ENCODE measurements at places on chromosomes 2 and 18.

DNA sequence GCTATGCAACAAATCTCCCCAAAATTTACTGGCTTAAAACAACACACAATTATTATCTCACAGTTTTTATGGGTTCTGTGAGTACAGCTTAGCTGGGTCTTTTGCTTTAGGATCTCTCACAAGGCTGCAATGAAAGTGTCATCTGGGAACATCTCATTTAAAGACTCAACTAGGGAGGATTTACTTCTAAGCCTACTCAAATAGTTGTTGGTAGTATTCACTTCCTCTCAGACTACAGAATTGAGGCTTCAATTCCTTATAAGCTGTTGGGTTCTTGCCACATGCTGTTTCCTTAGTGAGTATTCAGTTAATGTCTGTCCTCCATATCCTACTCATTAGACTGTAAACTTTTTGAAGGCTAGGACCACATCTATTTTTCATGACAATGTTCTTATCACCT lies 72.3 kb downstream of the MDH1 start:
- no peak for DNase-seq

DNA sequence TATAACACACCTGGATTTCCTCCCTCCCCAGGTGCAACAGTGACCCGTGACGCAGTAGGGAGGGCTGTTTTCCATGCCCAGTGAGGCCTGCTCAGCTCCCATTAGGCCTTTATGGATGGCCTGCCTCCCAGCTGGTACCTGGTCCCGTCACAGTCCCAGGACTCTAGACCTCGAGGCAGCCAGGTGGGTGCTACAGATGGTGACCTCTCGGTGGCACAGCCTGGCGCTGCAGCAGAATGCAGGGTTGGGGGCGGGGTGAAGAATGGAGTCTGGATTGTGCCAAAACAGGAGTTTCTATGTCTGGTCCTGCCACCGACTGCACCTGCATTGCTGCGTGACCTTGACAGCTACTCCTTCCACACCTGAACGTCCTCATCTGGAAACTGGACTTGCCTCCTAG lies 18.0 kb upstream of the YWHAQ start:
- DNase-seq, result no peak

GRCh38 chr18:9570255-9570654 lies 44.1 kb downstream of the PPP4R1 start:
- DNase-seq, result no peak

GRCh38 chr2:25085761-25086560 lies 44.1 kb downstream of the EFR3B start:
- no peak for DNase-seq

All from CD4-positive, alpha-beta T cell treated with Interleukin-15 for 4 hours (primary cell).